GM04503 (cell line): ENCODE measurements at places on chromosomes 2 and 18.

GRCh38 chr2:239177325-239177724, 223.5 kb downstream of the HDAC4 start:
- DNase-seq, result no peak

DNA sequence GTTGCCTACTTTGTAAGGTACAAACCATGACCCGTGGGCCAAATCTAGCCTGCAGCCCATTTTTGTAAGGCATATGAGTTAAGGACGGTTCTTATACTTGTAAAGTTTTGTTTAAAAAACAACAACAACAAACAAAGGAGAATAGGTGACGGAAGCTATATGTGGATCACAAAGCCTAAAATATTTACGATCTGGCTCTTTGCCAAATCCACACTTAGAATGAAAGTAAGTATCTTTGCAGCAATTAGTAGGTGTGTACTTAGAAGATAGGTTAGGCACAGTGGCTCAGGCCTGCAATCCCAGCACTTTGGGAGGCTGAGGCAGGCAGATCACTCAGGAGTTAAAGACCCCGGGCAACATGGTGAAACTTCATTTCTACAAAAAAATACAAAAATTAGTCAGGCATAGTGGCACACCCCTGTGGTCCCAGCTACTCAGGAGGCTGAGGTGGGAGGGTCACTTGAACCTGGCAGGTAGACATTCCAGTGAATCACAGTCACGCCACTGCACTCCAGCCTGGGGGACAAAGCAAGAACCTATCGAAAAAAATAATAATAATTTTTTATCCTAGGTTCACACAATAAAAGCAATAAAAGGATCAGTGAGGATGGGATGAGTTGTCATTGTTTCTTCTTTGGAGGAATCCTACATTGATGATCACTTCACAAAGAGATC, 57.8 kb upstream of the CTAGE1 start:
- no peak for DNase-seq

GRCh38 chr2:225630824-225631533, 231.5 kb downstream of the NYAP2 start:
- no peak for DNase-seq

- no peak for DNase-seq
Measured at GRCh38 chr18:22325396-22325795, 92.3 kb downstream of the CTAGE1 start.

DNA sequence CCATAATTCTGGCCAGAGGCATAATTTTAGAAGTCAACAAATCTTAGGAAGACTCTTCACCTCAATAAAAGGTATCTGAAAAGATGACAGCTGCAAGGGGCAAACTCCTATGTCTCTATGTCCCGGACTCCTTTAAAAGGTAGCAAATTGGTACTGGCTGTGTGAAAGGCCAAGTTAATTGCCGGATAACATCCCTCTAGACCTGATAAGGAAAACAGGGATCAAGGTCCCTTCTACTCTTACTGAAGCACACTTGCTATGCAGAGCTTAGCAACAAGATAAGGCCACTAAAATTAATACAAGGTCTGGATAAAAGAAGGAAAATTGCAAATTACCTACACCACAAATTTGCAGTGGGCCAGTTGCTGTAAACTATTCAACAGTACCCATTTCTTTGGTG, 141.0 kb upstream of the EPC2 start:
- no peak for DNase-seq

DNA sequence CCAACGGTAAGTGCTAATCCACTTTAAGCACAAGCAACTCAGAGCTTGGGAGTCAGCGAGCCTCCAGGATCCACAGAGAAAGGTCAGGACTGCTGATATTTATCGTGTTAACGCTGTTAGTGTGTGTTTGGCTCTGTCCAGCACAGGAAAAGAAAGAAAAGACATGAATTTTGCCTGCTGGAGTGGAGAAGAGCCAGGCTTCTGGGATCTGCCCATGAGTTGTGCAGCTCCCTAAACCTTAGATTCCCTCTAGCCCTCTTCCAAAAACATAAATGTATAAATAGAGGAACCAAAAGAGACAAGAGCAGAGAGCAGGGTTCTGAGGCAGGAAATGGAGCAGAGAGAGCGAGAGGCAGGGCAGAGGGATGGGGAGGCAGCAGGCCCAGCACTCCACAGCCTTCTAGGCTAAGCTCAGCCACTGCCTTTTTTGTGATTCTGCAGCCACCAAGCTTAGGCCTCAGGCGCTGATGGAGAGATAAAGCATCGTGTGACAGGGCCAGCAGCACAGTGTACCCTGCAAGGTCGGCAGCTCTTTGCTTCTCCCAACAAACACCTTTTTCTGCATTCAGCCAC, 14.5 kb upstream of the MAT2A start:
- DNase-seq, result no peak

GRCh38 chr2:206840999-206841398, 75.6 kb downstream of the FASTKD2 start:
- DNase-seq, result no peak

- no peak for DNase-seq
Measured at GRCh38 chr2:19932928-19933327, 31.1 kb upstream of the TTC32 start.

DNA sequence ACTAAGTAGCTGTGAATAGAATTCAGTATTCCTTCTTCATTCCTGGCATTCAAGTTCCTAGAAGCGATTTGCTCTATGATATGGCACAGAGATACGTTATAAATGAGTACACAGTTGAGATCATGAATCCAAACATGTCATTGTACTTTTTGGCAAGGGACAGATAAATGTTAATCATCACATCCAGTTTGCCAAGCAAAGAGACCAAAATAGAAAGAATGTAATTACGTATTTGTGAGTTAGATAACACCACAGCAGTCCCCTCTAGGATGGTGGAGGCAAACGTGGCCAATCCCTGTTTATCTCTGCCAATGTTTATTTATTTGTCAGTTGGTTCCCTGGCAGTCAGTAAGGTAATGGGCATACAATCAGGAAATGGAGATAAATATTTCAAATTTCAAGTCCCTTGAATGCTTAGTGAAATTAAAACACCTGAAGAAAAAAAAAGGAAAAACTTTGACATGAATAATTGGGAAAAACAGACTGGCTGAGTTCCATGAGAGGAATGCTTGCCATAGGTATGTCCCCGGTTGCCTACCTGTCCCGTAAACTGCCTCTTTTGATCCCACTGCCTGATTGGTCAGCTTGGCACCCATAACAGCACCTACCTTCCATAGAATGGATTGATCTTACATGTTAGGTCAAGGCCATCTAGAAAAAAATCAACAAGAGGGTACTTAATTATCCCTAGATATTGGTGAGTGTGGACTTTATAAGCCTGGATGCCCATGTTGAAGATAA, 451.1 kb upstream of the NETO1 start:
- DNase-seq, result no peak

DNA sequence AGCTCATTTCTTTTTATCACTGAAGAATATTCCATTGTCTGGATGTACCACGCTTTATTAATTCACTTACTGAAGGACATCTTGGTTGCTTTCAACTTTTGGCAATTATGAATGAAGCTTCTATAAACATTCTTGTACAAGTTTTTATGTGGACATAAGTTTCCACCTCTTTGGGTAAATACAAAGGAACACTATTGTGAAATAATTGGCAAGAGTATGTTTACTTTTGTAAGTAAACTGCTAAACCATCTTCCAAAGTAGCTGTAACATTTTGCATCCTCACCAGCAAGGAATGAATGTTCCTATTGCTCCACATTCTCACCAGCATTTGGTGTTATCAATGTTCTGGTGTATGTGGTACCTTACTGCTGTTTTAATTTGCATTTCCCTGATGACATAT, 15.8 kb upstream of the VWC2L start:
- DNase-seq, result no peak

DNA sequence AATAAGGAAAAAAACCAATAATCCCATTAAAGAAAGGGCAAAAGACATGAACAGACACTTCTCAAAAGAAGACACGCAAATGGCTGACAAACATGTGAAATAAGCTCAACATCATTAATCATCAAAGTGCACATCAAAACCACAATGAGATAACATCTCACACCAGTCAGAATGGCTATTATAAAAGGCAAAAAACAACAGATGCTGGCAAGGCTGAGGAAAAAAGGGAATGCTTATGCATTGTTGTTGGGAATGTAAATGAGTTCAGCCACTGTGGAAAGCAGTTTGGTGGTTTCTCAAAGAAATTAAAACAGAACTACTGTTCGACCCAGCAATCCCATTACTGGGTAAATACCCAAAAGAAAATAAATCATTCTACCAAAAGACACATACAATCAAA, 285.6 kb downstream of the NR4A2 start:
- DNase-seq, result no peak

- no peak for DNase-seq
Measured at GRCh38 chr18:54924948-54925347, 34.3 kb downstream of the CCDC68 start.

GRCh38 chr2:204795156-204795555, 249.9 kb downstream of the PARD3B start:
- DNase-seq, result peak; percentile 8

- no peak for DNase-seq
Measured at GRCh38 chr18:33132657-33133056, 307.9 kb downstream of the CCDC178 start.

- DNase-seq, result no peak
Measured at GRCh38 chr18:50886929-50887328, 8.0 kb downstream of the ME2 start.

DNA sequence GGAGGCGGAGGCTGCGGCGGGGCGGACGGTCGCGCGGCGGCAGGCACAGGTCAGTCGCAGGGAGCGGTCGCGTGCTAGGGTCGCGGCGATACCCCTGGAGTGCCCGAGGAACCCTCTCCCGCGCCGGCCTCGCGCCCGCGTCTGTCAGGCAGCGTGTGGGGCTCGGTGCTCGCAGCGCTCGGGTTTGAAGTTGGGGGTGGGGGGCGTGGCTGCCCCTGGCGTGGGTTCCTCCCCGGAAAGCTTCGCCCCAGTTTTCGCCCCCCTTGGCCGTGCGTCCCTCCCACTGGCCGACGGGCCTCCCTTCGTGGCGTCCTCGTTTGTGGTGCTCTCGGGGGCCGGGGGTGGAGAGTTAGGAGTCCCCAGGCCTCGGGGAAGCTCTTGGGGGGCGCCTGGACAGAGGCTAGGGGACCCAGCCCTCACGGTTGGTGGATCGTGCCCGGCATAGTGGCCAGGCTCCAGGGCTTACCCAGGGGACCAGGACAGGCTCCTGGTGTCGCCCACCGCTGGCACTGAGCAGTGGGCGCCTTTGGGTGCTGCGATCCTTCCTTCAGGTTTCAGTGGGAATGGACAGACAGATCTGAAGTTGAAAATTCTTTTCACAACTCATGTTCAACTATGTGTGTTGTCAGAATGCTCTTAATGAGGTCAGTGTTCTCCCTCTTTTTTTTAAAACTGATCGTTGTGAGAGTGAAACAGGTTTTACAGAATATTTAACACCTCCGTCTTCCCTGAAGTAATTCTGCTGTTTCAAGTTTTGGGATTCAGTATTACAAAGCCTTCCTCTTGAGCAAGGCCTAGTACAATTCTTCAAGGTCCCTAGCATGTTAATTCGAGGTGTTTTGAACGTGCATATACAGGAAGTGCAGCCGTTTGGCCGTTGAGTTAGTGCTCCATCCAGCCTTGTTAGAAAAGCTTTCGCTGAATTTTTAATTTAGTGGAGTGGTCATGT, 604 bp downstream of the RALBP1 start:
- peak; percentile 2 for DNase-seq

DNA sequence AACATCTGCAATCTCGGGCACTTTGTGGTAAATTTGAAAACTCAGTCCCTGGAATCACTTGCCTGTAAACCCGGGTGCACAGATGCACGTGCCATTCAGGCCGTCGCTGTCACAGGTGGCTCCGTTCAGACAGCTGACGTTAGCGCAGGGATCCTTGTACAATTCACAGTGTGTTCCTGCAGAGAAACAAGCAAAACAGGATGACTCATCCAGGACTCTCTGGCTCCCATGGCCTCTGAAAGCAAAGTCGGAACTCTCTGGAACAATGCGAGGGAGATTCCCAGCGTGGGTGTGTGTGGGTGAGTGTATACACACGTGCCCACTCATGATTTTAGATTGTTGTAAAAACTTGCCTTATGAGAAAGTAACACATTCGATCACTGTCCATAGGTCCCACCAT, 136.1 kb upstream of the PID1 start:
- peak; percentile 69 for DNase-seq

DNA sequence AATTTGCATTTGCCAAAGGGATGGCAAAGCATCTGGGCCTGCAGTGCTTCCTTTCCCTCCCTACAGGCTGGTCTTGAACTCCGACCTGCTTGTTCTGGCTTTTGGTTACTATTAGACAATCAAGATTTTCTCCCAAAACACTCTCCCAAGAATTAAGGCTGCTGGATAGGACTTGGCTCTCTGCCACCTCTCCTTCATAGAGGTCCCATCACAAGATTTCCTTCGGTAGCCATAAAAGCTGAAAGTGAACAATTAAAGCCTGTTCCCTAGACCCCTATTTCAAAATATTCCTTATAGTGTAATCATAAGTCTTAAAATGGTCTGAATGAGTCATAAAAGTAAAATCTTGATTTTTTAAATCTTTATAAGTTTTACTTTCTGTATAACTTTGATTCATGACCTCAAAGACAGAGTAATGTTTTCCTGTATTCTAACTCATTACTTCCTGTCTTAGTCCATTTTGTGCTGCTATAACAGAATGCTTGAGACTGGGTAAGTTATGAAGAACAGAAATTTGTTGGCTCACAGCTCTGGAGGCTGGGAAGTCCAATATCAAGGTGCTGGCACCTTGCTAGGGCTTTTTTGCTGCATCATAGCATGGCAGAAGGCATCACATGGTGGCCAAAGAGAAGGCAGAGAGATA, 37.8 kb upstream of the TNP1 start:
- no peak for DNase-seq

GRCh38 chr2:96881349-96882195, 11.7 kb upstream of the SEMA4C start:
- no peak for DNase-seq

DNA sequence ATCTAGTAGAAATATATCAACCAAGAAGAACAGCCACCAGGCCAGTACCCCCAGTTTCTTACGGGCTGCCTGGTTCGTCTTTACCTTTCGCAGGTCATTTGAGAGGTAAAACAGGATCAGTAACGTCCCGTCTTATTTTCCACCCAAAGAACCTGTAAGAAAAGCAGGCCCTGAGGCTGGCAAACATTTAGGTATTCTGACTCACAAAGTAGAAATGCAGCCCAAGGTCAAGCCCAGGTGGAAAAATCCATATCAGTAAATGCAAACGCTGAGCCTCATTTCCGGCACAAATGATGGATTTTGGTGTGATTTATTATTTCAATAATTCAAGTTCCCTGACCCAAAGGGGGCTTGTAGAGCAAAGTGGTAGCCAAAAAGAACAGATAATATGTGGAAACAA, 171.2 kb downstream of the ZNF516 start:
- DNase-seq, result no peak

DNA sequence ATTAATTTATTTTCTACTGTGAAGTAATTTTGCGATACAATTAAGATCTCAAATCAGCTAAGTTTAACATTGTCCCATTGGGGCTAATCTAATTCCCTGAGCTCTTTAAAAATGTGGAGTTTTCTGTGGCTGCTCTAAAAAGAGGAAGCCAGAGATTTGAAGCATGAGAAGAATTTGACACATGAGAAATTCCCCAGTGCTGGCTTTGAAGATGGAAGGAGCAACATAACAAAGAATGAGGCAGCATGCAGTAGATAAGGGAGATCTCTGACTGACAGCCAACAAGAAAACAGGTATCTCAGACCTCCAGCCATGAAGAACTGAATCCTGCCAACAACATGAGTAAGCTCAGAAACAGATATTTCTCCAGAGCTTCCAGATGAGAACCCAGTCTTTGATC, 308.4 kb downstream of the ZNF804A start:
- DNase-seq, result no peak

GRCh38 chr18:35610724-35611123, 29.2 kb downstream of the GALNT1 start:
- DNase-seq, result no peak

GRCh38 chr2:150911766-150912280, 349.8 kb downstream of the RBM43 start:
- peak; percentile 88 for DNase-seq
